ENCODE measurements at places on chromosomes 2 and 18.
A peak's percentile ranks its signal among the peaks of the same experiment; 100 is the strongest.

- DNase-seq: no peak
Observed at GRCh38 chr2:36710858-36711515, 14.5 kb downstream of the VIT start.

DNA sequence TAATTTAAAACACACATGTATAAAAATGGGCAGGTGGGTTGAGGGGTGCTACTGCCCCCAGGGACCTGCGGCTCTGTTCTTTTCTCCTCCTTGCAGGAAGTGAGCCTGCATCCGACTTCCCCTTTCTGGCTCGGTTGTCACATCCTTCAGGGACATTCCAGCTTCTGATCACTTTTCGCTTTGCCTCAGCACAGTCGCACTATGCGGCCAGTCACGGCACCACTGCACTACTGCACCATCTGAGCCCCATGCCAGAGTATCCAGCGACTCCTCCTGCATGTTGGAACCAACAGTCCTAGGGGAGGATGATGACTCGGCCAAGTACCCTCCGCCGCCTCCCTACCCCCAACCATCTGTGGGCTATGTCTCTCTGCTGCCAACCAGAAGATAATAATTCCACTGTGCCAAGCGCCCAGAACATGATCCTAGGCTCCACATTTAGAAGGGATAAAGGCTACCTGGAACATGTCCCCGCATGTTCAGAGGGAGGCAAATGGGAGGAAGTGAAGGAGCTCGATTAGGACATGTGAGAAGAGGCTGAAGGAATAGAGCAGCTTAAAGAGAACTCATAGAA, 17.6 kb downstream of the CDC42EP3 start:
- DNase-seq: no peak

DNA sequence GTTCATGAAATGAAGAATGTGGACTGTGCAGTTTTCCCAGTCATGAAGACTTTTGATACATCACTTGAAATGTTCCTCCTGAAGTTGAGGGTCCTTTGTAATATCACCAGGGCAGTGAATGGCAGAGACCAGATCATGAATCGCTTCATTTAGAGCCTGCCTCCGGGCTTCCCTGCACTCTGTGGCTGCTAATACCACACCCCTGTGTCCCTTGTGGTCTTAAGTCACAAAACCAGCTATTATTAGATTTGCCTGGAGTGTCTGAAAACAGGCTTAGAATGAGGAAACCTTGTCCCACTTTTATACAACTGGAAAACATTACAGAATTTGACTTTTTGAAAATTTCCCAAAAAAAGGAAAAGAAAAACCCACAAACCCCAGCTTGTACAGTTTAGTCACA, 147.9 kb downstream of the MGAT5 start:
- DNase-seq: no peak

GRCh38 chr2:124034265-124034664, 9.2 kb downstream of the CNTNAP5 start:
- DNase-seq: no peak

DNA sequence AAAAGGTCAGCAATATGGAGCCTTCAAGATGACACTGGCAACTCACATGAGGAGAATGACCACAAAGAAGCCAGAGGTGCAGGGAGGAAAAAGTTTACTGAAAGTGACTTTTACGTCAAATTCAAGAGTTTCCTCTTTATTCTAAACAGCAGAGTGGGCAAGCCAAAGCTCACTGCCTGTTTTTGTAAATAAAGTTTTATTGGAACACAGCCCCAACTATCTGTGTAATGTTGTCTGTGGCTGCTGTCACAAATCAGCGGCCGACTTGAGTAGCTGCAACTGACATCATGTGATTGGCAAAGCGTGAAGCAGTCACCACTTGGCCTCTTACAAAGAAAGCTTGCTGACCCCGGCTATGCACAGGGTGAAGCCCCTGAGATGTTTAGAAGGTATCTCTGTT, 9.2 kb upstream of the SULT1C2 start:
- no peak for DNase-seq

- DNase-seq: peak; percentile 49
Observed at GRCh38 chr2:85445316-85446295, 27.1 kb downstream of the SH2D6 start.

DNA sequence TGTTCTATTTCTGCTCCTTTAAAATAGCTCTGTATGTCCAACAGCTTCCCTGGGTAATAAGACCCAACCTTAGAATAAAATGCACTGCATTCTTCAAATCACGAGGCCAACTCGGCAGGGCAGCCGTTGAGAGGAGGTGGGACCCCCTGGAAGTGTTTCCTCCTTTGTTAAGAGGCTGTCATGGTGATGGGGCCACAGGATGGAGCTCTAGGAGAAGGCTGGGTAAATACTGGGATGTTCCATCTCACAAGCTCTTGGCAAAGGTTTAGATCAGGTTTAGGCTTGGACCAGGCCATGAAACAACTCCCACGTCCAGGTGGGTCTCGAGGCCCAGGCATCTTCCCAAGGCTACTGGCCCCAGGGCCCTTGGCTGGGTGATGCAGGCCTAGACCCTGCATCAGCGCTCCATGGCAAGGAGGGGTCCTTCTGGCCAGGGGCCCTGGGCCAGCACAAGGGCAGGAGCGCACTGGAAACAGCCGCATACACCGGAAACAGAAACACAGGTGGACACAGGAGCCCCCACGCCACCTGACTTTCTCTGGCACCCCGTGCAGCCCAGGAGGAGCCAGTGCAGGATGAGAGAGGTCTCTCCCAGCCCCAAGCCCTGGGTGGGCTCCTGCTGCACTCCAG, 38.8 kb upstream of the OTOS start:
- no peak for DNase-seq

DNA sequence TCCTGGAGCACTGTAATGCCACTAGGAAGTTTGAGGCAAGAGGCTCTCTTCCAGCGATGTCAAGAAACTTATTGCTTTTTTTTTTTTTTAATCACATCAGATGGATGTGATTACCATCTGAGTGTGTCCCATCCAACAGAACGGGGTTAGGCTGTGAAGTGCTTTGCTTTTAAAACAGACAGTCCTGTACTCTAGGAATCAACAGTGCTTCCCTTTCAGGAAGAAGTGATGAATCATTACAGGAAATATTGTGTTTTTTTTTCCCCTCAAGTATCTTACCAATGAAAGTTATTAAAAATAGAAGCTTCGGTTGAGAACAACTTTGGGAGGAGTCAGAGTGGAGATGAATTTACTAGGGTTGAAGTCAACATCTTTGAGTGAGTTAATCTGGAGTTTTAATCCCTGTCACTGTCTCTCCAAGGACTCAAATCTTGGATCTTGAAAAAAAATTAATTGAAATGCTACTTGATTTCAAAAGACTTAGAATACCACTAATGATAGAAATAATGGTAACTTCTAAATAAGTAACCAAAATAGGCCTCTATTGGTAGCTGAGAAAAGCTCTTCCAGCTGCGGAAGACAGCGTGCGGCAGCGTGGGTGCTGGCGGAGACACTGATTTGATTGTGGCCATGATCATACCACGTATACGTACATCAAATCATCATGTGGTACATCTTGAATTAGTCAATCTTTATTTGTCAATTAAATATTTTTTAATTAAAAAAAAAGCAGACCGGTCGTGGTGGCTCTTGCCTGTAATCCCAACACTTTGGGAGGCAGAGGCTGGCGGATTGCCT, 45.5 kb downstream of the GATA6 start:
- no peak for DNase-seq

DNA sequence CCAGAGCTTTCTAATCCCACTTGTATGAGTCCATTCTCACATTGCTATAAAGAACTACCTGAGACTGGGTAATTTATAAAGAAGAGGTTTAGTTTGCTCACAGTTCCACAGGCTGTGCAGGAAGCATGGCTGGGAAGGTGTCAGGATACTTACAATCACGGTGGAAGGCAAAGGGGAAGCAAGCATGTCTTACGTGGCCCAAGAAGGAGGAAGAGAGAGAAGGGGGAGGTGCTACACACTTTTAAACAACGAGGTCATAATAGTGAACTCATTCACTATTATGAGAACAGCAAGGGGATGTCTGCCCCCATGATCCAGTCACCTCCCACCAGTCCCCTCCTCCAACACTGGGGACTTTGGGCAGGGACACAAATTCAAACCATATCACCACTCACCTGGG, 67.8 kb downstream of the TTC32 start:
- no peak for DNase-seq

DNA sequence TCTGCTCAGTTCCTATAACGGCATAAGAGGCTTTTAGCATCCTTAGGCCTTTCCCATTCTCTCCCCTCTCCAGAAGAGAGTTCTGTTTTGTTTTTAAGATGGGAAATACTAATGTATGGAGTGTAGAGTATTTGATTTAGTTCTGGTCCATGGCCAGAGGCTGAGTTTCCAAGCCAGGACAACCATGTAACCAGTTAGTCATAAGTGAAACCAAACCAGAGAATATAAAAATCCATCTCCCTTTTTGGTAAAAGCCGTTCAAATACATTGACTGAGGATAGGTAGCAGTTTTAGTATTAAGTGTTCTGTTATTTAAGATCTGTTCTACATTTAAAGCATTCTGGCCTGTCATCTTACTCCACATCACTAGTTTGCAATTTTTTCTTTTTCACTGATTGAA, 3.1 kb downstream of the PSMD1 start:
- no peak for DNase-seq

DNA sequence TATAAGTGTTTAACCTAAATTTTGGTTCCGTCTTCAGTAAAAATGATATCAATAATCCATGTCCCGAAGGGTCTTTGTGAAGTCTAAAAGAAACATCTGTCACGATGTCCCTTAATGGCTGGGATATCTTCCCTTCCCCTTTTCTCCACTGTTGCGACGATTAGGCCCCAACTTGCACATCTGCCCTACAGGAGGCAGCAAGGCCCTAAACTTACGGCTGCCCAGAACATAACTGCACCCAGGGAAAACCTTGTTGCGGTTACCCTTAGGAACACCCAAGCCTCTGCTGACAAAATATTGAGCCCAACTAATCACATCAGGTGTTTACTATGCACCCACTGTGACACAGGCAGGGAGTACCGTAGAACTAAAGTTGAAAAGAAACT, 1.3 kb upstream of the SMAD2 start:
- DNase-seq: no peak

DNA sequence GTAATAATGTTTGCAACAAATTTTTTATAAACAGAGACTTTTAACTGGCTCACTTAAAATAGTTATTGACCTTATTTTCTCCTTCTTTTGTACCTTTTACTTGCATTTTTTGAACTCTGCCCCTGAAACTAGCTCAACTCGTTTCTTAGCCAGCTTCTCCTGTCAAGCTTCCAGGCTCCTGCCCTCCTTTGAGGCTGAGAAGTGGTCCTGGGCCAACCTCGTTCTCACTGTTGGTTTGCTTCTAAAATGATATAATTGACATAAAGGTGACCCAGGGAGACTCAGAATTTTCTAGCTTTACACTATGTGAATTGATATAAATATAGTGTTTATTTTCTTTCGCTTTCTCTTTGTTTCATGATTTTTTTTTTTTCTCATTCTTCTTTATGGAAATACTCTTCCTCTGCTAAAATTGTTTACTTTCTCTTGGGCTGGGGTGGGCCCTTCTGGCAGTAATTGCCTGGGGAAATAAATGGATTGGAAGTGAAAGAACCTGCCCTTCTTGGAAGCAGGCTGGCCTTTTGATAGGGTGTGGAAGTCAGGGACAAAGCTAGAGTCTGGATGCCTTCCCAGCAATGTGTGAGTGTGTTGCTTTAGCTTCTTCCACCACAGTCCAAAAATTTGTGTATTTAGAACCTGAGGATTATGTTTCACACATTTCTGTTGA, 30.7 kb downstream of the GPD2 start:
- DNase-seq: no peak

DNA sequence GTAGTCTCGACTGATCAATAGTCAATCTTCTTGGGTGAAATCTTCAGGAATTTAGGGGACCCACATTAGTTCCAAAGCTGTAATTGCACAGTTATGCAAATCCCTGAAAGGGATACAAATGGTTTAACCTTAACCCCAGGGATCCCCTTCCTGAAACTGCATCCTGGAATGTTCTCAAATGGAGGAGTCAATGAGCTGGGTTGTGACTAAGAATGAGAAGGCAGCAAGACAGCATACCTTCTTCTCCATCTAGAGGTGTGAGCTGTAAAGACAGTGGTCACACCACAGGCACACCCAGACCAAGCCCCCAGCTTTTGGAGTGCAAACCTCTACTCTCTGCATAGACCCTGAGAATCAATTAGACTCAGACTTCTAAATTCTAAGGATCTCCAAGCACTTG, 164.7 kb upstream of the MEIS1 start:
- DNase-seq: no peak

DNA sequence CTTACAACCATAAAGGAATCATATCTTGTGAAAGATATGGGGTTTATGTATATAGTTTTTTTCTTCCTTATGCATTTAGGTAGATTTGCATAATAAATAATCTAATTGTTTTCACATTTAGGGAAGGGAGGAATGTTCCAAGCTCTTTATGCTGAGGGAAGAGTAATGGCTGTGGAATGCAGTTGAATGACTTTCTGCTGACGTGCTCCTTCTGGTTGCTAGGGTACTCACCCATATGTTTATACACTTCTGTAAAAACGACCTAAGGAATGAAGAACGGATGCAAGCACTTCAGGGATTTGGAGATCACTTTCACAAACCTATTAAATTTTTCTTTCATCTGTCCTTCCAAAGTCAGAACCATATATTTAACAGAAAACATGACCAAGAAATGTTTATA, 29.2 kb upstream of the PPP4R1 start:
- peak; percentile 96 for DNase-seq

DNA sequence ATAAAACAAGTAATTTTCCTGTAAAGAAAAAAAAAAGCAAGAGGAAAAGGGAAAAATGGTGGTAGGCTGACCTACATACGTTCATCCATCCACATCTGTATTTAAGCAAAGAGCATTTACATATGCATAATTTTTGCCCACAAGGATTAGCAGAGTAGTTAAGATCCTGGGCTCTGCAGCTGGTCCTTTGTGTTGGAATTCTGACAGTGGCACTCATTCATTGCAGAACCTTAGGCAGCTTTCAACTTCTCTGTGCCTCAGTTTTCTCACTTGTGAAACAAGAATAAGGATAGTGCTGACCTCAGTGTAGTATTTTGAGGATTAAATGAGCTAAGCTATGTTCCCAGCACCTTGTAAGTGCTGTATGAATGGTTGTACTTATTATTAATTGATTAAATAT, 211.3 kb downstream of the ARL4C start:
- DNase-seq: no peak

DNA sequence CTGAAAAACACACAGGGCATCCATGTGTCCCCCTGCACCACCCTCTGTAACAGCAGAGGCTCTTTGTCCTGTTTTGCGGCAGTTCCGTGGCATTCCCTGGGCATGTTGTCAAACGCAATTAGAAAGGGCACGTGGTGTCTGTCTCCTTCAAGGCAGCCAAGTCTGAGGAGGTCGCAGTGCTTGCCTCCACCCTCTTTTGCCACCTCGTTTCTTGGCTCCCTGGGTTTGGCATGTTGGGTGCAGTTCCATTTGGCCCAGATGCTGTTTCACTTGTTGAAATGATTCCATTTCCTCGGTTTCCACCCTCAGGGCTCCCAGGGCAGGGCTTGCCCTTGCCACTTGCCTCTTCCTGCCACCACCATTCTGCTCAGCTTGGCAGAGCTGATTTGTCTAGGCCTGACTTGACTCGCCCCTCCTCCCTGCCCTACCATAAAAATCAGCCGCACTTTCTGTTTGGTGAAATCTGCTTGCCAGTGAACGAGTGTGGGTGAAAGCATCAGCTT, 12.4 kb downstream of the CCL20 start:
- no peak for DNase-seq

Measured in BJ (cell line).